ENCODE measurements at places on chromosomes 7 and 10.

- no peak for DNase-seq
These were observed 141.3 kb downstream of the GRK5 start for GRCh38 chr10:119348516-119349240.

- peak; percentile 24 for DNase-seq
These were observed 48.9 kb upstream of the ELMO1 start for GRCh38 chr7:37497576-37497975.

- peak; percentile 52 for DNase-seq
These were observed 6.3 kb upstream of the GSTK1 start for GRCh38 chr7:143256932-143257331.

DNA sequence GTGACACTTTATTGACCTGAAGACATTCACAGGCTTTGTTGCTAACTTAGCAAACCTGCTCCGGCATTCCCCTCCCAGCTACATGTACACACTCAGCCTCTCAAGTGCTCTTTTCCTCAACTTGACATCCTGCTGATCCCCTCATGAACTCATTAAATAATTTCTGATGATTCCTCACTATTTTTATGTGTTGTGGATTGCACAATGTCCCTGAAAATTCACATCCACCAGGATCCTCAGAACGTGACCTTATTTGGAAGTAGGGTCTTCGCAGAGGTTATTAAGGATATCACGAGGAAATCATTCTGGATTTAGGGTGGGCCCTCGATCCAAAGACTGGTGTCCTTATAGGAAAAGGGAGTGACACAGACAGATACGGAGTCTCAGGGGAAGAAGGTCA is 27.3 kb downstream of the FIGNL1 start:
- no peak for DNase-seq

- no peak for DNase-seq
These were observed 18.1 kb upstream of the CAMK2G start for GRCh38 chr10:73892310-73893030.

- no peak for DNase-seq
These were observed 10.2 kb downstream of the HIPK2 start for GRCh38 chr7:139767561-139767982.

DNA sequence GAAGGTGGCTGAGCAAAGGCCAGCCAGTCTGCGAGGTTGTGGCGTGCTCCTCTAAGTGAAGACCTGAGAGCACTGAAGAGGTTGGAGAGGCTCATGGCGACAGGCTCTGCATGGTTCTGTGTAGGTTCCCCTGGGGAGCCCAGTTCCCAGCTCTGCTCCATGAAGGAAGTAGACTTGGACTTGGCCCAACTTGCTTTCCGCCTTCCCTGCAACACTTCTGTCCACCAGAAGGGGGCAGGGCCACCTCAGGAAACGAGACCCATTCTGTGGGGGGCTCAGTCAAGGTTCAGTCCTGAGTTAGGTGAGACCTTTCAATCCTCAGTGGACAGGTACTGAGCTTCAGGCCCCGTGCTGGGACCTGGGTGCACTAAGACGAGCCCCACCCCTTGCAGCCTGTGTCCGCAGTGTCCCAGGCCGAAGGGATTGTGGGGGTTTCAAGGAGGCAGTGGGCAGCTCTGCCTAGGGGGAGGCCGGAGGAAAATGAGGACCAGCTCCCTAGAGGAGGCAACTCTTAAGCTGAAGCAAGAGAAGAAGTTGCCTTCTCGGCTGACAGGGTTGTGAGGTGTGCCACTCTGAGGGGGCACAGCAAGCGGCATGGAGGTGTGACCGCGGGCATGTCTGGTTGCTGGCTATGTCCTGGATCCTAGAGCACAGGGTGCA is 15.0 kb upstream of the PCBD1 start:
- DNase-seq = peak; percentile 45

DNA sequence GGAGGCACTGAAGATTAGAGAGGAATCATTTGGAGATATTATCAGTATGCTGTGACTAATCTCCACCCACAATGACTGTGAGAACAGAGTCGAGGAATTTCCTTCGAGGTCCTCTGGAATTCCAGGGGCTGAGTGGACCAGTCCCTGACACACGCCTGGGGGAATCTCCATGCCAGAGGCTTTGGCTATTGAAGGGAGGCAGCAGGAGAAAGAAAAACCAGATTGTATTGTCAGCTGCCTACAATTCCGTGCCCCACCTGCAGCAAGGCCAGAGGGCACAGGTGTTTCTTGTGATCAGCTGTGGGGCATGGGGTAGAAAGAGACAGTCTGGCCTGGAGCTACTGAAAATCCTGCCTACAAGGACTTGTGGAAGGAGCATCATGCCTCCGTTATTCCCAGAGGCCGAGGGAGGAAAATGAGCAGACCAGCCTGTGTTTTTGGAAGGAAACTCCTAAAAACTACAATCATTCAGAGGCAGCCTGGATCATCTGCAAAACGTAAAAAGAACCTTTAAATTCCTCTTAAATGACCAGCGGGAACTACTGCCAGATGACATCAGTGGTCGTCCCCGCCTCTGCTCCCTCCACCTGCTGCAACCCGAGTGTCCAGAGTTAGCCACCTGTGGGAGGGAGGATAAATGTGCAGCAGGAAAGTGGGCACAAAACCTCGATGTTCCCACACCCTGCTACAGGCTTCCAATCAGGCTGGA is 25.4 kb upstream of the ANK3 start:
- no peak for DNase-seq

DNA sequence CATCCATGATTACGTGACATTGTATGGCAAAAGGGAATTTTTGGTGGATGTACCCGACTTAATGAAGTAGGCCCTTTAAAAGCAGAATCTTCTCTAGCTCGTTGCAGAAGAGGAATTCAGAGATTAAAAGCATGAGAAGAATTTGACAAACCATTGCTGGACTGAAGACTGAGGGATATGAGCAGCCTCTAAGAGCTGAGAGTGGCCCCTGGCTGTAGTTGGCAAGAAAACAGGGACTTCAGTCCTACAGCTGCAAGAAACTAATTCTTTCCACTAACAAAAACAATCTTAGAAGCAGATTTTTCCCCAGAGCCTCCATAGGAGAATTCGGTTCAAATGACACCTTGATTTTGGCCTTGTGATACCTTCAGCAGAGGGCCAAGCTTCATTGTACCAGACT is 34.1 kb downstream of the MACC1 start:
- no peak for DNase-seq

DNA sequence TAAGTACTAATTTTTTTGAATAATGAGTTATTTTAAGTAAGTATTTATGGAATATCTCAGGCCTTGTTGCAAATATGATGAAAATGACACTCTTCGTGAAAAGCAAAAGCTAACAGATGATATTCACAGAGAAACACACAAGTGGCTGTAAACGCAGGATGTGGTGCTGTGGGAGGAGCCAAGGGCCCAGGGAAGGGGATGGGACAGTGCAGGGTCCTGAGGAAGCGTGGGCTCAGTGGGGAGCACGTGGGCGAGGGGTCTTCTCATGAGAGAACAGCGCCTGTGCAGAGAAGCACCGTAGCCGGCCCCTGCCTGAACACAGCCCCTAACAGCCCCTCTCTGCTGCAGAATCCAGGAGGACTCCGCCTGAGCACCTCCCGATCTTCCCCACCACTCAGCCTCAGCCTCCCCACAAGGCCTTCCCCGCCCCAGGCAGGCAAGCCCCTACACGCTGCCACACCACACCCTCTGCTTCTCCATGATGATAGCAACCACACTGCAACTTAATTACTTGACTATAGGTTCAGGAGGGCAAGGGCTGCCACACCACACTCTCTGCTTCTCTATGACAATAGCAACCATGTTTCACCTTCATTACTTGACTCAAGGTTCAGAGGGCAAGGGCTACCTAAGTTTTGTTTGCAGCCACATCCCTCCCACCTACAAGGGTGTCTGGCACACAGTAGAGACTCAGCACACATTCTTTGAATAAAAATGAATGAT is 152.6 kb upstream of the RNF32 start:
- DNase-seq = no peak

- DNase-seq = no peak
These were observed 26.5 kb upstream of the NRG3 start for GRCh38 chr10:81848514-81848913.

GRCh38 chr7:110382736-110383135 is 708.2 kb upstream of the LRRN3 start:
- no peak for DNase-seq

GRCh38 chr10:17590969-17591645 is 26.1 kb downstream of the HACD1 start:
- no peak for DNase-seq

DNA sequence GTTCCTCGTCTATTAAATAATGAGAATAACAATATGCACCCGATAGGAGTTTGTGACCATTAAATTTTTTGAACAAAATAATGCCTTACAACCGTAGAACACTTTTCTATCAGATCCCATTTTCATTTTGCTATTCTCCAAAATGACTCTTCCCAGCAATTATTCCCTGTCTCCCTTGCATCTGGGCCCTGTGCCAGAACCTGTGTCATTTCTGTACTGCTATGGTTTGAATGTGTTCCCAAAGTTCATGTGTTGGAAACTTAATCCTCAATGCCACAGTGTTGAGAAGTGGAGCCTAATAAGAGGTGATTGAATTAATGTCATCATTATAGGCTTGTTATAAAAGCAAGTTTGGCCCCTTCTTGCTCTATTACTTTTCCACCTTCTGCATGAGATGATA is 33.2 kb upstream of the SMNDC1 start:
- DNase-seq = no peak

- DNase-seq = no peak
These were observed 255.0 kb downstream of the RPS24 start for GRCh38 chr10:78288663-78289062.

- no peak for DNase-seq
These were observed 40.2 kb downstream of the TCF7L2 start for GRCh38 chr10:112990271-112990670.

DNA sequence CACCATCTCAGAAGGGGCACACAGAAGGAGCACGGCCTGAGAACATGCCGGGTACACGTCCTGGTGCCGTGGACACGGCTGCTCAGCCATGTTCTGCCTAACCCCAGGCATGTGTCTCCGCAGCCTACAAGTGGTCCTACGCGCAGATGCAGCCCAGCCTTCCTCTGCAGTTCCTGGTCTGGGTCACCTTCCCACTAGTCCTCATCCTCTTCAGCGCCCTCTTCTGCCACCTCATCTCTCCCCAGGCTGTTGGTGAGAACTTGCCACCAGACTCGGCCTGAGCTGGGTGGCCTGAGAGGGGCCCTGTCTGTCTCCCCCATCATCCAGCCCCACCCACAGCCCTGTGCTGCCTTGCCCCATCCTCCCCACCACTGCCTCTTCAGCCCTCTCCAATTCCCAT is 5.3 kb downstream of the CLCN1 start:
- no peak for DNase-seq

DNA sequence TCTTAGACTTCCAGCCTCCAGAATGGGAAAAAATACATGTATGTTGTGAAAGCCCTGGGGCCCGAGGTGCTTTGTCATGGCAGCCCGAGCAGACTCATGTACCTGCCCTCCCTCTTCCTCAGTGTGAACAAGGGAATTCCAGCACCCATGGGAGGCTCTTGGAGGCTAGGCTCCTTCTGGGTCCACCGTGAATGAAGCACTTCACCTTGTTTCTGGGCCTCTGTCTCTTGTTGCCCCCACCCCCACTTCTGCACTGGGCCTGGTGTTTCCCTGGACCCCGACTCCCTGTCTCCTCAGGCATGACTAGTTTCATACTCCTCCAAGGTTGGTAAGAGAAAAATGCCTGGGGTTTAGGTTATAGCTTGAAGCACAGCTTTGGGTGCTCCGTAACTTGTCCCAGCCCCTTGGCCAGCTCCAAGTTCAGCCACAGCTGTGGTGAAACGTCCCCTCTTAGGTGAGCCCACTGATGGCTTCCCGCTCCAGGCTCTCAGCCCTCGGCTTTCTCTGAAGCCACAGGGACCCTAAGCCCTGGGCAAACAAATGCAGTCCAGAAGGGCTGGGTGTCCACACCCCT is 30.2 kb upstream of the ARHGAP22 start:
- DNase-seq = no peak

GRCh38 chr7:157046681-157047080 is 36.2 kb upstream of the MNX1 start:
- DNase-seq = no peak

GRCh38 chr7:16396766-16397500 is 24.4 kb downstream of the CRPPA start:
- DNase-seq = no peak

DNA sequence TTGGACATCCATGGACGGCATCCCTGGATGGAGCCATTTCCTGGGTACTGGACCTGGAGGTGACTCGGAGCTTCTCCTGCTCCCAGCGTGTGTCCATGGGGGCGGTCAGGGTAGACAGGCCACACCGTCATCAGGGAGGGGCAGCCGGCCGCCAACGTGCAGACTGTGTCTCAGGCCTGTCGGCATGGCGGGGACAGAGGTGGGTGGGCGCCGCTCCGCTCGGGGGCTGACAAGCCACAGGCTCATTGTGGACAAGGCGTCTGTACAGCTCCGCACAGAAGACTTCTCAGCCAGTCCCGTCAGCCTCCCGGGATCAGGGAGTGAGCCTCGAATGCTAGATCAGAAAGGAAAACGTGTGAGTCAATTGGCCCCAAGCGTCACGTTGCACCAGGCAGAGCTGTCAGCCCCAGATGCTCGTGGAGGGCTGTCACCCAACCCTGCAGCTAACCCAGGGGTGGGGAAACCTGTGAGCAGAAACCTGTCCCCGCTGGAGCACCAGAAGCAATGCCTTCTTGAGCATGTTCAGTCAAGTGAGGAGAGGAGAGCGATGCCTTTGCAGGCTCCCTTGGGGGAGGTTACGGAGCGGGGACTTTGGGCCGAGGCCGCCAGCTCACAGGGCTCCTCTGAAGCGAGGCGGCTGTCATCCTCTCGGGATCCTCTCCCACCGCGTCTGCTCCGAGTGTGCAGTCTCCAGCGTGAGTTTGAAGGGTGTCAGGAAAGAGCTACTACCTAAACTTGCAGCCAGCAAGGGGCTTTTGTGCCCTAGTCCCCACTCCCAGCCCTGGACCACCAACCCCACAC is 16.0 kb upstream of the DPYSL4 start:
- no peak for DNase-seq

Measured in germinal center (tissue), 1 donor.